ENCODE measurements at places on chromosomes 2 and 18. TPM values are rescaled to one million over a fixed set of nuclear protein-coding genes. Genes with fewer than 3 reads are reported as not detected.

- no peaks in the 10 kb centered on the region for H3K36me3 ChIP-seq
- H3K4me3 ChIP-seq, result no peak overlapping the region
- H3K27me3 ChIP-seq, result no peaks in the 10 kb centered on the region
- H3K4me1 ChIP-seq, result no peaks in the 10 kb centered on the region
- no peak overlapping the region for H3K27ac ChIP-seq
- DNase-seq, result no peak
These were observed 179.3 kb downstream of the RNF152 start for GRCh38 chr18:61713502-61713901.

Gene COL6A3
- total RNA-seq, result 228 TPM

- no peak for DNase-seq
- H3K4me3 ChIP-seq, result no peak overlapping the region
- no peaks in the 10 kb centered on the region for H3K4me1 ChIP-seq
- H3K36me3 ChIP-seq, result no peaks in the 10 kb centered on the region
- H3K27me3 ChIP-seq, result no peaks in the 10 kb centered on the region
These were observed 58.8 kb upstream of the TTN start for GRCh38 chr2:178865999-178866398.

GRCh38 chr2:207054521-207054920 lies 111.2 kb downstream of the KLF7 start:
- H3K4me1 ChIP-seq, result no peaks in the 10 kb centered on the region
- H3K27ac ChIP-seq, result no peak overlapping the region
- no peaks in the 10 kb centered on the region for H3K36me3 ChIP-seq

DNA sequence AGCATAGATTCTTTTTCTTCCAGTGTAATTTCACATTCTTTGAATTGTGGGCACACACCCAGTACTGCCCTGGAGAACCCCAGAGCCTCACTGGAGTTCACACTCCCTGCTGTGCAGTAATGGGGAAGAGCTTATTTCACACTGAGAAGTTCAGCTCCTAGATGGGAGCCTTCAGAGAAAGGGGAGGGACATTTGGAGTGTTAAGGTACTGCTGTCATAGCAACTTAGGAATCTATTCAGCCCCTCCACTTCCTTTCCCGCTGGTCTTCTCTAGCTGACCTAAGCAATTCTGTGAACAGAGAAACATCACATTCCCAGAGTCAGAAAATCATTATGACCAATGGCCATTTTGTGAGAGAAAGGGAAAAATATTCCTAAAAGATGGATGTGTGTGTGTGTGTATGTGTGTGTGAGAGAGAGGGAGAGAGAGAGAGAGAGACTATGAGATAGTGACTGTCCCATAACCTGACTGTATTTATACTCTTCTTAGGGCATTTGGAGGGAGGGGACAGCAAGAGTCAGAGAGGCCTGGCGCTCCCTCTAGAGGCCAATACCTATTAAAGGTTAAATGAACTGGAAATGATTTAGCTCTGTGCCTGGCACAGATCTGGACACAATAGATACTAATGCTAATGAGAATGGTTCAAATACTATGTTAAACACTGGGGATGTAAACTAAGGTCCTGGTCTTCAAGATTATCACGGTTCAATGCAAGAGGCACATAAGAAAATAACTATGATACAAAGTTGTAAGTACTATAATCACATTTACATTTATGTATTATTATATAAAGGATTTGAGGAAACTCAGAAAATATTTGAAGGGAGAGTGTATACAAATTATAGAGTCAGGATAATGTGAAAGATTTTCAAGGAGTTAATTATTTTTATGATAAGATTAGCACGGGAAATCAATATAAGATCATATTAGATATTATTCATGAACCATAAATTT lies 41.5 kb upstream of the RPE start:
- H3K27ac ChIP-seq, result peak overlapping the region; percentile 5
- H3K36me3 ChIP-seq, result no peaks in the 10 kb centered on the region
- H3K27me3 ChIP-seq, result no peaks in the 10 kb centered on the region
- peak; percentile 16 for DNase-seq
- H3K4me1 ChIP-seq, result no peaks in the 10 kb centered on the region

DNA sequence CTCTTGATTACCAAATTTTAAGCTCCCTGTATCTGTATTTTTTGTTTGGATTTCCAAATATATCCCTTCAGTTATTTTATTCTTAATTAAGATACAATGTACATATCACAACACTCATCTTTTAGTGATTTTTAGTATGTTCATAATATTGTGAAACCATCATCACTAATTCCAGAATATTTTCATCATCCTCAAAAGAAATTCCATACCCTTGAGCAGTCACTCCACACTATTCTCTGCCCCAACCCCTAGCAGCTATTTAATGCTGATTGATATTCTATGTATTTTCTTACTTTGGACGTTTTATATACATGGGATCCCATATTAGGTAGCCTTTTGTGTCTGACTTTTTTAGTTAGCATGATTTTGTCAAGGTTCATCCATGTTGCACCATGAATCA lies 127.4 kb upstream of the SLC8A1 start:
- H3K4me1 ChIP-seq, result no peaks in the 10 kb centered on the region
- no peak for DNase-seq
- no peaks in the 10 kb centered on the region for H3K36me3 ChIP-seq
- H3K27ac ChIP-seq, result no peak overlapping the region

- H3K36me3 ChIP-seq, result no peaks in the 10 kb centered on the region
- H3K4me3 ChIP-seq, result no peak overlapping the region
These were observed 228.4 kb downstream of the MGAT5 start for GRCh38 chr2:134482131-134482723.

DNA sequence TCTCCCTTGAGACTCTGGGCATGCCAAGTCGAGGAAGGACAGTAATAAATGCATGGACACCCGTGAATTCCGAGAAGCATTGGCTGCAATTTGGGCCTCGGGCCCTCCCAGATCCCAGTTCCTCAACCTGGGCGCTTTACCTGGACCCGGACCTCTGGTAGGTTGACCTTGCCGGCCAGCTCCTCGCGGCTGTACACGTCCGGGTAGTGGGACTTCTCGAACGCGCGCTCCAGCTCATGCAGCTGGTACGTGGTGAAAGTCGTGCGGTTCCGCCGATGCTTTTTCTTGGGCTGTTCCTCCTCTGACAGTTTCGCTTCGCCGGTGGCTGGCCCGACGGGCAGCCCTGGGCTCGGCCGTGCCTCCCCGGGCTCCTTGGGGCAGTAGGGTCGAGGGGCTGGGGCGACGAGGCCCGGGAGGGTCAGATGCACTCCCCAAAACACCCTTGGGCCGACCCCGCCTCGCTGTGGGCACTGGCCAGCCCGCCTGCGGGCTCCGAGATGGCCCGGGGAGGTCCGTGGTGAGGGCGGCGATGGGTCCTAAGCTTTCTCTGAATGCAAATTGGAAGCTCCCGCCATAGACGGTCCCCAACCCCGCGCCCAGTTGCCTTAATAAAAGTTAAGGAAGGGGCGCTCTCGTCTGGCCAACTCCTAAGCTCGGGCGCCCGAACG lies 899 bp downstream of the RAX start:
- H3K36me3 ChIP-seq, result no peaks in the 10 kb centered on the region
- H3K4me3 ChIP-seq, result peak overlapping the region; percentile 43
- no peak overlapping the region for H3K27ac ChIP-seq
- no peaks in the 10 kb centered on the region for H3K27me3 ChIP-seq

DNA sequence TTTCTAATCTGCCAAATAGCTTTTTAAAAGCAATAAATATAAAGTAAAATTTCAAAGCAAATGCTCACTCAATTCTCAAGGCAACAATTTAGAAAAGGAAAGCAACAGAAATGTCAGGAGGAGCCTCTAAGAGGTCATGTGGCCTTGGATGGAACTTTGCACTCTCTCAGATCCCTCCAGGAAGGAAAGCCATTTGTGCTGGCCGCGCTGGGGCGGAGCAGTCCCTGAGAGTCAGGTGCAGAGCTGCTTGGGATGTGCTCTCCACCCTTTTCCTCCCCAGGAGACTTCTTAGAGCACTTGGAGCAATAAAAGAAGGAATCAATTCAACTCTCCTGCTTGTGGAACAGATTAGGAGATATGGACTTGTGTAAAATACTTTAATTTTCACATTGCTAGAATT lies 379.8 kb upstream of the LINC00305 start:
- no peaks in the 10 kb centered on the region for H3K27me3 ChIP-seq
- no peaks in the 10 kb centered on the region for H3K4me1 ChIP-seq
- H3K27ac ChIP-seq, result no peak overlapping the region

- peak overlapping the region; percentile 6 for H3K27ac ChIP-seq
- H3K4me3 ChIP-seq, result no peak overlapping the region
- H3K4me1 ChIP-seq, result peaks cover 21% of the 10 kb centered on the region
- no peaks in the 10 kb centered on the region for H3K27me3 ChIP-seq
These were observed 4.3 kb downstream of the ITGAV start for GRCh38 chr2:186594001-186594722.

DNA sequence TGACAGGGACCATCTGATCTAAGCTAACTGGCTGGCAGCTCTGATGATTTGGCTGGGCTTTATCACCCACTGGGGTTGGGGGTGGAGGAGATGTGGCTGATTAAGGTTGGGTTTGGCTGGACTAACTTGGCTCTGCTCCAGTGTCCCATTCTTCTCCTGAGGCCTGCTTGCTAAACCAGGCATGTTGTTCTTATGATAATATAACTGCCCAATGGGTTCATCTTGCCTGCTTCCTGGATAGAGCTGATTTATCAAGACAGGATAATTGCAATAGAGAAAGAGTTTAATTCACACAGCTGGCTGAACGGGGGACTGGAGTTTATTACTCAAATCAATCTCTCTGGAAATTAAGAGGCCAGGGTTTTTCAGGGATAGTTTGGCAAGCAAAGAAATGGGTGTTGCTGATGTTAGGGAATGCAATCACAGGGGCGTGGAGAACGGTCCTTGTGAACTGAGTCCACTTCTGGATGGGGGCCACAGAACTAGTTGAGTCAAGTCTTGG lies 150.4 kb downstream of the PTH2R start:
- no peaks in the 10 kb centered on the region for H3K27me3 ChIP-seq
- no peak overlapping the region for H3K27ac ChIP-seq
- no peaks in the 10 kb centered on the region for H3K36me3 ChIP-seq
- H3K4me1 ChIP-seq, result no peaks in the 10 kb centered on the region
- DNase-seq, result no peak

GRCh38 chr2:135585586-135585985 lies 54.3 kb downstream of the R3HDM1 start:
- no peak for DNase-seq
- no peak overlapping the region for H3K27ac ChIP-seq
- H3K4me3 ChIP-seq, result no peak overlapping the region
- no peaks in the 10 kb centered on the region for H3K4me1 ChIP-seq
- no peaks in the 10 kb centered on the region for H3K27me3 ChIP-seq

DNA sequence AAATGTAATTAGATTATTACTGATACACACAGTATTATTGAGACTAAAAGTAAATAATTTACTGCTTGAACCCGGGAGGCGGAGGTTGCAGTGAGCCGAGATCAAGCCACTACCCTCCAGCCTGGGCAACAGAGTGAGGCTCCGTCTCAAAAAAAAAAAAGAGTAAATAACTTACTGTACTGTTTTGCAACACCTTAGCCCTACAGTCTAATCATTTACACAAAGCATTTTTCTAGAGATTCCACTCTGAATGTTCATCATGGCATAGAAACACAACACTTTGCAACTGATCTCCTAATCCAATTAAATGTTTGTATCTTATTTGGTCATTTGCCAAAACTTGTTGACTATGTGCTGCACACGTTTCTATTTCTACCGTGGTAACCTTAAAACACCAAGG lies 23.4 kb upstream of the RMP24 start:
- no peak for DNase-seq
- no peaks in the 10 kb centered on the region for H3K36me3 ChIP-seq
- no peak overlapping the region for H3K4me3 ChIP-seq
- no peak overlapping the region for H3K27ac ChIP-seq
- no peaks in the 10 kb centered on the region for H3K27me3 ChIP-seq

Gene CAPN10
- 50.9 TPM for total RNA-seq

GRCh38 chr18:2112435-2113045 lies 458.8 kb downstream of the METTL4 start:
- H3K36me3 ChIP-seq, result no peaks in the 10 kb centered on the region
- no peaks in the 10 kb centered on the region for H3K27me3 ChIP-seq
- no peak for DNase-seq

GRCh38 chr2:165357758-165358157 lies 111.7 kb upstream of the CSRNP3 start:
- no peak for DNase-seq
- no peaks in the 10 kb centered on the region for H3K4me1 ChIP-seq
- no peak overlapping the region for H3K4me3 ChIP-seq
- no peaks in the 10 kb centered on the region for H3K27me3 ChIP-seq
- H3K36me3 ChIP-seq, result no peaks in the 10 kb centered on the region
- no peak overlapping the region for H3K27ac ChIP-seq

Gene C2orf72
- total RNA-seq, result 2.6 TPM

DNA sequence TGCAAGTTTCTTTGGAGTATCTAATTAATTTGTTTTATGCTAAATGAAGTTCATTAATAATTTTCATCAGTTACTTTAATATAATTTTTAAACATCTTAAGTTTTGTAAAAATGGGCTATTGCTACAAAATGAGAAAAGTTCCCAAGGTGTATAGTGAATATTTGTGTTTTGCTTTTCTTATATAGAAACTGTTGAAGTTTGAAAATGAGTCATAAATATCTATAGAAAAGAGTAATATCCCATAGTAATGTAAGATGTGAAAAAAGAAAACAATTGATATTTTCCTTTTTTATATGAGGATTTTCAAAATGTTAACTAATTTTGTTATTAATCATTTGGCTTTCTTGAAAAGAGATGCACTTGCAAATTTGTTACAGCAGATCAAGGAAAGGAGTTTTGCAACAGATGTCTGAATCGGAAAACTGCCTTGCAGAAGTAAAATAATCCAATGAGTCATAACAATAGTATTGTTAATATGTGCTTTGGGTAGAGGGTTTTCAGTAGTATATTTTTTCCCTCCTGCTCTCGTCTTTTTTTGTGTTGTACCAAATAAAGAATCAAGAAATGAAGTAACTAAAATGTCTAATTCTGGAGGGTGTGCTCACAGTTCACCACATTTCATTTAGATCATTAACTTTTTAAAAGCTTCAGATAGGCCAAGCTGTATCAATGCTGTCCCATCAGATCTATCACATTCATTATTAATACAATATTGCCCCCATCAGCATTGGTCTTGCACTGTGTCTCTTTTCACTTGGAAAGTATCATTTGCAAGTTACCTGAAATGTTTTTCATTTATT lies 15.5 kb downstream of the DUSP19 start:
- peaks cover 3% of the 10 kb centered on the region for H3K36me3 ChIP-seq
- no peaks in the 10 kb centered on the region for H3K27me3 ChIP-seq

DNA sequence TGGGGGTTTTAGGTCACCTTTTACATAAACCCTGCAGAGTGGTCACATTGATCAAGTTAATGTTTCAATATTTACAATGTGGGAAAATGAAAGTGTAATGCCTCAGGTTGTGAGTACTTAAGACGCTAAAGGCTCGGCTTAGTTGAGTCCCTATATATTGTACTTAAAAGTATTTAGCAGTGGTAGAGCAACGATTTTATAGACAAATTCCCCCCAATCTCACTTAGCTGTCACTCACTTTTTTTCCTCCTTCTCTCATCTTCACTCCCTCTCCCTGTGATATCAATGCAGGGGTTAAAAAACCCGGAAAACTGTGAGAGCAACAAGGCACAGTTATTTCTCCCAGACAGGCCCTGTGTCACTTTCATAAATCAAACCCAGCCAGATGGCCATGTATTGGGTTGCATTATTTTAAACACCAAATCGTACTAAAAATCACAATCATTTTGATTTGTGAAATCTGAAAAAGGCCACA lies 5.4 kb downstream of the POU3F3 start:
- no peak overlapping the region for H3K4me3 ChIP-seq
- H3K4me1 ChIP-seq, result peaks cover 51% of the 10 kb centered on the region
- no peaks in the 10 kb centered on the region for H3K36me3 ChIP-seq
- no peak overlapping the region for H3K27ac ChIP-seq
- peaks cover 3% of the 10 kb centered on the region for H3K27me3 ChIP-seq
- no peak for DNase-seq

Gene SPATA3
- not detected for total RNA-seq

GRCh38 chr2:33655626-33656320 lies 56.7 kb upstream of the FAM98A start:
- H3K27ac ChIP-seq, result no peak overlapping the region
- H3K4me1 ChIP-seq, result no peaks in the 10 kb centered on the region
- no peak overlapping the region for H3K4me3 ChIP-seq
- DNase-seq, result no peak
- no peaks in the 10 kb centered on the region for H3K36me3 ChIP-seq

Data from tibial nerve (tissue), 4 donors.